ENCODE measurements at places on chromosomes 5 and 9. TPM values are rescaled to one million over a fixed set of nuclear protein-coding genes. Genes with fewer than 3 reads are reported as not detected.

CCNG1 gene
- 91.2 TPM for total RNA-seq

DNA sequence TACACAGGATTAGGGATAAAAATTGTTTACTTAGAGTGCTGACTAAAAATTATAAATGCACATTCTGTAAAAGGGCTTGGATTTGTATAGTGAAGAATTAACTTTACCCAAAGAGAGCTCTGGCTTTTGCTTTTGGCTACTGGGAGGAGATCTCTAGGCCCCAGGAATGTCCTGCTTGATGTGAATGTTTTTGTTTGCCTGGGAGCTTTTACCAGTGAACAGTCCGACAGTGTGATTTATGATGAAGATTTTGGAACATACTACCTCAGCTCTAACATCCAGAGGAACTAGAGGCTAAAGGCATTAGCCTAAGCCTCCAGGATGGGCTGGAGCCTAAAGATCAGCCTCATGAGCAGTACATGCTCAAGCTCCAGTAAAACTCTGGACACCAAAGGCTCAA, 103.7 kb upstream of the RFX3 start:
- no peaks in the 10 kb centered on the region for H3K4me1 ChIP-seq
- no peaks in the 10 kb centered on the region for H3K36me3 ChIP-seq
- H3K27ac ChIP-seq: no peak overlapping the region
- H3K27me3 ChIP-seq: no peaks in the 10 kb centered on the region

GRCh38 chr5:172575416-172575815, 65.6 kb upstream of the NEURL1B start:
- no peak overlapping the region for H3K4me3 ChIP-seq
- no peaks in the 10 kb centered on the region for H3K27me3 ChIP-seq
- H3K4me1 ChIP-seq: no peaks in the 10 kb centered on the region
- no peak for DNase-seq

COL5A1 gene
- total RNA-seq: 3.4 TPM

Measured in psoas muscle (tissue), 8 donors.